ENCODE measurements at places on chromosomes 2 and 18. TPM values are rescaled to one million over a fixed set of nuclear protein-coding genes. Genes with fewer than 3 reads are reported as not detected.
A peak's percentile ranks its signal among the peaks of the same experiment; 100 is the strongest.

DYSF gene
- total RNA-seq = 24.7 TPM

FOXD4L1 gene
- total RNA-seq = 0.43 TPM

DAPL1 gene
- total RNA-seq = not detected

RAB6C gene
- not detected for total RNA-seq

HOXD13 gene
- total RNA-seq = not detected

RAB27B gene
- 7.3 TPM for total RNA-seq

TNFRSF11A gene
- 1.7 TPM for total RNA-seq

DNA sequence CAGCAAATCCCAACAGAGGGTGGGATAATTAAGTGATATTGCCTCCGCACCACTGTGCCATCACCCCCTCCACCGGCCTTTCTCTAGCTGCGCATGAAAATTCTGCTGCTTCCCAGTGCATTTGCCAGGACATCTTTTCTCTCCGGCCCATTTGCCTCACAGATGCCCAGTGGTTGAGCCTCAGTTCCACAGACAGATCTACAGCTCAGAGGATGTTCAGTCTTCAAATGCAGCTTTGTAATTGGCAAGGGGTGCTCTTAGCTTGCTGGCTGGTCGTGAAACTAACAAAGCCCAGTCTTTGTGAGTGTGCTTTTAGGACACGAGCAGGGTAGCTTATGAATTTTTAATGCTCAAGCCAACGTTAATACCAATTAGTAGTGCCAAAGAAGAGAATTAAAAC is 253.3 kb upstream of the REV1 start:
- no peak for DNase-seq
- no peaks in the 10 kb centered on the region for H3K4me1 ChIP-seq
- H3K4me3 ChIP-seq = no peak overlapping the region
- no peaks in the 10 kb centered on the region for H3K27me3 ChIP-seq

- H3K27ac ChIP-seq = no peak overlapping the region
- no peaks in the 10 kb centered on the region for H3K4me1 ChIP-seq
- H3K4me3 ChIP-seq = no peak overlapping the region
- no peaks in the 10 kb centered on the region for H3K27me3 ChIP-seq
- H3K36me3 ChIP-seq = no peaks in the 10 kb centered on the region
Measured at GRCh38 chr2:177742851-177743250, 329.7 kb downstream of the PDE11A start.

GRCh38 chr2:191025135-191025534 is 11.2 kb upstream of the STAT1 start:
- H3K36me3 ChIP-seq = no peaks in the 10 kb centered on the region
- peaks cover 10% of the 10 kb centered on the region for H3K4me1 ChIP-seq
- no peak for DNase-seq
- no peak overlapping the region for H3K4me3 ChIP-seq
- no peaks in the 10 kb centered on the region for H3K27me3 ChIP-seq
- H3K27ac ChIP-seq = no peak overlapping the region

DNA sequence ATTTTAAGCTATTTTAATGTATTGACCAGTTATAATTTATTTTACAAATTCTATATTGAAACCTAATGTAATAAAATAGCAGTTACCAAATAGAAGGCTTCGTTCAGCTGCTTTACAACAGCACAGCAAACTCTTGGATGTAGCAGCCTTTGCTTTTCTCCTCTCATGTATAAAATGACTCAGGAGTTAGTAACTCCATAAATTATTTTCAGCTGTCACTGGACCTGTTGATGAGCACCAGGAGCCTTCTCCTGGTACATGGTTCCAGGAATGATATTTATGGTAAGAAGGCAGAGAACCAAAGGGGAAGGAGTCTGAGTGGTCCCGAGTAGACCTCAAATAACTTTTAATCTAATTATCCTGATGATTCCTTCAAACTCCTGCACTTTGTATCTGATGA is 256.4 kb upstream of the NETO1 start:
- no peak overlapping the region for H3K27ac ChIP-seq
- DNase-seq = no peak
- no peak overlapping the region for H3K4me3 ChIP-seq
- H3K27me3 ChIP-seq = no peaks in the 10 kb centered on the region
- no peaks in the 10 kb centered on the region for H3K36me3 ChIP-seq
- H3K4me1 ChIP-seq = no peaks in the 10 kb centered on the region

DNA sequence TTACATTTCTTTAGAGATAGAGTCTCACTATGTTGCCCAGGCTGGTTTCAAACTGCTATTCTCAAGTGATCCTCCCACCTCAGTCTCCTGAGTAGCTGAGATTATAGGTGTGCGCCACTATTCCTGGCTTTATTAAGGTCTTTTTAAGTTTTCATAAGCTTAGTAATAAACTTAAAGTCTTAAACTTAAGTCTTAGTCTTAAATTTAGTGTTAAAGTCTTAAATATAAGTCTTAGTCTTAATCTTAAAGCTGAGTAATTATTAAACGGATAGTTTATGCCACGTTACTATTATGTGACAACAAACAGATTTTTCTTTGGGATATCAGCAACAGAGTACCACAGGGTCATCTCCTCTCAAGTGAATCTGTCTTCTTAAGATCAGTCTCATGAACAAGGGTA is 12.6 kb downstream of the FARP2 start:
- H3K27ac ChIP-seq = no peak overlapping the region
- no peaks in the 10 kb centered on the region for H3K36me3 ChIP-seq
- no peaks in the 10 kb centered on the region for H3K27me3 ChIP-seq
- H3K4me1 ChIP-seq = peaks cover 17% of the 10 kb centered on the region
- no peak for DNase-seq

- H3K36me3 ChIP-seq = peaks cover 8% of the 10 kb centered on the region
- H3K27ac ChIP-seq = no peak overlapping the region
- no peaks in the 10 kb centered on the region for H3K4me1 ChIP-seq
- no peaks in the 10 kb centered on the region for H3K27me3 ChIP-seq
Measured at GRCh38 chr2:121722479-121722878, 14.2 kb downstream of the NIFK start.

DNA sequence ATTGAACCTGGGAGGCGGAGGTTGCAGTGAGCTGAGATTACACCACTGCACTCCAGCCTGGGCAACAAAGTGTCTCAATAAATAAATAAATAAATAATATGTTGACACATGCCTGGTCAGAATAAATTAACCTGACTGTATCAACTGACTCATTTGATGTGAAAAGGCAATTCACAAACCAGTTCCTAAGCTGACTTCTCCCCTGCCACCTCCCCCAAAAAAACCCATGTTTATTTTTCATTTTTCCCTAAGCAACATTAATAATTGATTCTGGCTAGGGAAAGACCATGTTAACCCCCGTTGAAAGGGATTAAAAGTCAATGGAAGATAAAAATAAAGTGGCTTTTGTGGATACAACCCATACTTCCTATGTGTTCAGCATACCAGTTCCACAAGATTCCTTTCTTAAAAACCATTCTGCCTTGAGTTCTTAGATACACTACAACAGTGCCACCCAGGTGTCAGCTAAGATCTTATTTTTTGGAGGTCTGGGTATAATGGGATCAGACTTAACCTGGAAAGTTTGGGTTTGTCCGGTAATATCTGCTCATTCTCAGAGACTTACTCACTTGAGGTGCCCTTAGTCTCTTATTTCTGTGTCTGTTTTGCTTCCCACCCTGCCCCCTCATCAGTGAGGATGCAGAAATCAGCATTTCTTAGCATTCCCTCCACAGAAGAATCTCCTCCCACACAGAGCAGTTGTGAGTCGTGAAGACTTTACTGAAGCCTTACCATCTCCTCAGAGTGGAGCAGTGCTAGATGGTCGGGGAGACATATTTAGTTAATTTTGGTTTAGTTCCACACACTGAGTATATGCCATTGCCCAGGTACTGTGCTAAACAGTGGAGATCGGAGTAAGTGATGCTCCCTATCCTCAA is 10.1 kb upstream of the MCFD2 start:
- no peaks in the 10 kb centered on the region for H3K27me3 ChIP-seq
- H3K27ac ChIP-seq = no peak overlapping the region
- H3K4me1 ChIP-seq = no peaks in the 10 kb centered on the region
- DNase-seq = no peak

- H3K27me3 ChIP-seq = no peaks in the 10 kb centered on the region
- peak overlapping the region; percentile 38 for H3K4me3 ChIP-seq
- H3K27ac ChIP-seq = peak overlapping the region; percentile 28
- H3K36me3 ChIP-seq = no peaks in the 10 kb centered on the region
- H3K4me1 ChIP-seq = no peaks in the 10 kb centered on the region
Measured at GRCh38 chr18:76518860-76519538, 24.0 kb upstream of the ZNF516 start.

GRCh38 chr2:237824085-237824484 is 25.5 kb downstream of the RBM44 start:
- H3K36me3 ChIP-seq = no peaks in the 10 kb centered on the region
- no peaks in the 10 kb centered on the region for H3K27me3 ChIP-seq
- no peak for DNase-seq
- no peak overlapping the region for H3K27ac ChIP-seq

GRCh38 chr2:201440182-201440581 is 11.1 kb downstream of the TRAK2 start:
- no peak overlapping the region for H3K27ac ChIP-seq
- H3K4me3 ChIP-seq = no peak overlapping the region
- no peaks in the 10 kb centered on the region for H3K36me3 ChIP-seq
- peaks cover 16% of the 10 kb centered on the region for H3K4me1 ChIP-seq

DNA sequence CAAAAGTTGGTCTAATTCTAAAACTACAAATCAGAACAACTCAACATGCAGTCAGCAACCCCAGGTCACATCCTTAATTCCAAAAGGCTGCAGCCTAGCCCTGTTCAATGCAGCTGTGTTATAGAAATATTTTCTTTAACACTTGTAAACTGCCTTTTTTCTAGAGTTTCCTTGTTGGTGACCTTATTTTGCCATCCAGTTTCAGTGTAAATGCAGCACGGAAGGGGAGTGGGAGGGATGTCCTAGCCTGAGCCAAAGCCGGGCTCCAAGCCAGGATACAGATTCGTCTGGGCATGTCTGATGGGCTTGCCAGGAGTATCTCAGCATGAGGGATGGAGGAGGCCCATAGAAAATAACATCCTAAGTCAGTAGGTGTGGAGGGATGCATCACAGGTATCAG is 17.7 kb upstream of the SP3 start:
- no peaks in the 10 kb centered on the region for H3K36me3 ChIP-seq
- no peak overlapping the region for H3K27ac ChIP-seq
- no peak overlapping the region for H3K4me3 ChIP-seq
- no peaks in the 10 kb centered on the region for H3K4me1 ChIP-seq
- H3K27me3 ChIP-seq = no peaks in the 10 kb centered on the region

GRCh38 chr2:60353863-60354262 is 199.6 kb downstream of the BCL11A start:
- H3K4me3 ChIP-seq = no peak overlapping the region
- no peaks in the 10 kb centered on the region for H3K36me3 ChIP-seq
- no peaks in the 10 kb centered on the region for H3K27me3 ChIP-seq
- no peak overlapping the region for H3K27ac ChIP-seq

DNA sequence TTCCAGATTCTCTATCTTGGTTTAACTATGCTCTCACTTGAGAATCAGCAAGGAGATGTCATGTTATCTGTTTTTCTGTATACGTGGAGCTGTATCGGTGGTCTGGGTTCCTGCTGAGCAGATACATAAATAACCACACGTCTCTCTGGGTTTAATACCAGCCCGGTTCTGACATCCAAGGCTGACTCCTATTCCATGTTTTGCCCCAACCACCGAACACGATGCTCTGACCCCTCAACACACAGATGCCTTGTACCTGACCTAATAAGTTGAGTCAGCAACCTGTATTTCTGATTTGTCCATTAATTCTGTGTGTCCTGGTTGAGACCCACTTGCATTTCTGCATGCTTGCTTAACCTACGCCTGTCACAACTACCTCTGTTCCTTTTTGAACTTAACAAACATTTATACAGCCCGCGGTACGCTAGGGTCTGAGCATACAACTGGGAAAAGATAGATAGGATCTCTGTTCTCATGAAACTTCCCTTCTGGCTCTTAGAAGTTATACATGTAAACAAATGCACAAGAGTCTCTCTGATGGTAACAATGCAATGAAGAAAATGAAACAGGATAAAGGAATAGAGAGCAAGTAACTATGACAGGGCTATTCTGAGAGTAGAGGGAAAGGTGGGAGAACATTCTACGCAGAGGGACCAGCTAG is 480.4 kb downstream of the PARD3B start:
- DNase-seq = no peak
- H3K27me3 ChIP-seq = no peaks in the 10 kb centered on the region
- no peaks in the 10 kb centered on the region for H3K4me1 ChIP-seq
- H3K36me3 ChIP-seq = no peaks in the 10 kb centered on the region

GRCh38 chr2:186486651-186487647 is 889 bp downstream of the ZC3H15 start:
- H3K4me3 ChIP-seq = peak overlapping the region; percentile 87
- H3K27me3 ChIP-seq = no peaks in the 10 kb centered on the region
- no peaks in the 10 kb centered on the region for H3K36me3 ChIP-seq
- DNase-seq = no peak
- H3K4me1 ChIP-seq = peaks cover 42% of the 10 kb centered on the region
- peak overlapping the region; percentile 96 for H3K27ac ChIP-seq
